ENCODE measurements at places on chromosomes 2 and 18.

DNA sequence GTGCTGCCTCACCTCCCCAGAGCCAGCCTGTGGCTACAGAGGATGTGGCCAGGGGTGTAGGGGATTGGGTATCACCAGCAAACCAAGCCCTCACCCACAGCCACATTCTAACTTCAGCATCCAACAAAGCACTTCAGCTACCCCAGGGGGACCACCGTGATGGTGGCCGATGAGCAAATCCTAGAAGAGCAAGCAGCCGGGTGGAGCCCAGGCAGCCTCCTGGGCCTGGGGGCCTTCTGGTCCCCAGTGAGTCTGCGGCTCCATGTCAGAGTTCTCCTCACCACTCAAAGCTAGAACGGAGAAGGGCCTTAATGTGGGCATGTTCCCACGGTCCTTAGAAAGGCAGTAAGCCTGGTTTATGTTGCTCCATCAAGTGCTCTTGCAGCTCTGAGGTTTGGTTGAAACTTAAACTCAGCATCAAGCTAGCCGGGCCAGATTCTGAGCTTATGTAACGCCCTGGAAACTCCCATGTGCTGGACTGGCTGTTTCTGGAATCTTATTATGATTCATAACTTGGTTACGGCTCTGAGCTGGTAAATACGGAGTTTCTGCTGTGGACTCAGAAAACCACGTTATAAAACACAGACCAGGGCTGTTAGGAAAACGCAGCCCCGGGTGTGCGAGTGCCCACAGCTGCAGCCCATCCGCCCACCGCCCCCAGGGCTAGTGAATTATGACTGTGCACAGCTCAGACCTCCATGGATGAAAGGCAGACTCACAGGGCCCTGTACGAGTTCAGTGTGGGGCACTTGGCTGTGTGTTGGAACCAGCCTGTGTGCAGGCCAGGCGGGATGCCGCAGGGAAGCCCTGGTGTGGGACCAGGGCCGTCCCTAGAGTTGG is 99.8 kb downstream of the SEPTIN10 start:
- peak; percentile 34 for DNase-seq

DNA sequence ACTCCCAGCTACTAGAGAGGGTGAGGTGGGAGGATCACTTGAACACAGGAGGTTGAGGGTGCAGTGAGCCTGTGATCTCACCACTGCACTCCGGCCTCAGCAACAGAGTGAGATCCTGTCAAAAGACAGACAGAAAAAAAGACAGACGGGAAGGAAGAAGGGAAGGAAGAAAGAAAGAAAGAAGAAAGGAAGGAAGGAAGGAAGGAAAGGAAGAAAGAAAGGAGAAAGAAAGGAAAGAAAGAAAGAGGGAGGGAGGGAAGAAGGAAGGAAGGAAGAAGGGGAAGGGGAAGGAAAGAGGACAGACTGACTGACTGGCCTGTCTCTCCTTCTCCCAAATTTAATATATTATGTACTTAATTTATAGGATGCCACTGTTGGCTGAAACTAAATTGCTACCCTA is 21.6 kb downstream of the SP9 start:
- DNase-seq = no peak

DNA sequence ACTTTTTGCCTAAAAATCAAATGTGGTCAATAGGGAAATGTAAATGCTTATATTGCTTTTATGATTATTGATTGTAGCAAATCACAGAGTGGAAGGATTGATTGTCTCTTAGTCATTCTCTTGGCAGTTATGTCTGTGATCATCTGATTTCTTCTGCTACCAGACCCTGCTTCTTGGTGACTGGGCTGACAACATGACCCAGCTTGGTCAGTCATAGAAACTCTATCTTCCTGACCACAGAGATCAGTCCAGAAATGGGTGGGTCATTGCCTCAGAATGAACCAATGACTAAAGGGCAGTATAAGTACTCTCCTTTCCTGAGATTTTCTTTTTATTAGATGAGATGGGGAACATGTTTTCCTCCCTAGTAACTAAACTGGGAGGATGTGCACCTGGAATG is 87.6 kb downstream of the MAIP1 start:
- no peak for DNase-seq

GRCh38 chr2:61045999-61046398 is 19.7 kb upstream of the SANBR start:
- DNase-seq = no peak

GRCh38 chr2:164773635-164774034 is 68.0 kb downstream of the COBLL1 start:
- no peak for DNase-seq

- DNase-seq = no peak
Measured at GRCh38 chr2:127128445-127128904, 21.5 kb upstream of the BIN1 start.

DNA sequence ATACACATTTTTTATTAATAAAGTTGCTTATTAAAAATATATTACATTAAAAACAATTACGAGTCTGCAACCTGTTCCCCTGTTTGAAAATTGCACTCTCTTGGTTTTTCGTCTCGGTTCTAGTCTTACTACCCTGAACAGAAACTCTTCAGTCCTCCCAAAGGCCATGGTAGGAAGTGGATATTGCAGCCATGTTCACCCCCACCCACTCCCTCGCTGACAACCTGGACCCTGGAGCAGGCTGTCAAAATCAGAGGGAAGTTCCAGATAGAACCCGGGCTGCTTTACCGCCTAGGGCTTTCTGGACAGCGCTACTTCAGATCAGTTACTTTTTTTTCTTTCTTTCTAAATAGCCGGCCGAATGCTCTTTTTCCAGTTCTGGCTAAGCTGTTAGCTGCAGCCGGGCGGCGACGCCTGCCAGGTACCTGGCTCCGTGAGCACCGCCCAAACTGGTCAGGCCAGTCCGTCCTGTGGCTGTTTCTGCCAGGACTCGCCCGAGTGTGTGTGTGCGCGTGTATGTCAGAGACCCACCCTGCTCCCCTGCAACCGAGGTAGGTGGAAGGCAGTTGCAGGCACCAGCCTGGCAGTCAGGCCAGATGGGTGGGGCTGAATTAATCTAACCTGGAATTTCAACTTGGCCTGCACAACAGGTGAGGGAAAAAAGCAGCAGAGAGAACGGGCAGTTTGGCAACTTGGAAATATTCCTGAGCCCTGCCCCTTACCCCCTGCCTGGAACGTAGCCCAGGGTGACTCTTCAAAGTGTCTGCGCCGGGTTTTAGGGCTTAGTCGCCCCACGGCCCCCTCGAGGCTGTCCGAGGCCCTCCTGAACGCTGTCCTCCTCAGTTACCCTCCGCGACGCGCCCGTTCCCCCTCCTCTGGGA is 1.1 kb upstream of the TET3 start:
- no peak for DNase-seq
